ENCODE measurements at places on chromosomes 13 and 19.

DNA sequence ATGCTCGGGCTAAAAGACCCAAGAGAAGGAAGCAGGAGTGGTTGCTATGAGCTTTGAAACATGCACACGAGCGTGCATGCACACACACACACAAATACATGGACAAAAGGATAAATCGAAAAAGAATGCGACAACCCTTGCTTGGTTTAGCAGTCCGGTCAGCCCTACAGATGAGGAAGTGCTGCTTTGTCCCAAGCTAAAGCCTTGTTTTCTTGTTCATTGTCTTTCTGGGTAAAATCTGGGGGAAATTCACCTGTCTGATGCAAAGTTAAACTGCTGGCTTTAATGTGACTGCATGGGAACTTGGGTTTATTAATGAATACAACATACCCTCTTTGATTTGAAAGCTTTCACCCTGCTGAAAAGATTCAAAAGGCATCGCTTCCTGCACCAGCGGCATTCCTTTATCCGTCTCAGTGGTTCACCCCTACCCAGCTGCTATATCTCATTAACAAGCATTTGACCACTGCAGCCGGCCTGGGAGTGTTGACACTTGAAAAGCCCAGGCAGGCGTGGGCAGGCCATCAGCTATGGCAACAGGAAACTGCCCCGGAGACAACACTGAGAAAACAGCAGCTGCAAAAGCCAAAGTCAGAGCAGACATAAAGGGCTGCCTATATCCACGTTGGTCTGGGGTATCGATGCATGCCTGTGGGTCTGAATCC is 301.7 kb downstream of the NDFIP2 start:
- peak; percentile 42 for DNase-seq

DNA sequence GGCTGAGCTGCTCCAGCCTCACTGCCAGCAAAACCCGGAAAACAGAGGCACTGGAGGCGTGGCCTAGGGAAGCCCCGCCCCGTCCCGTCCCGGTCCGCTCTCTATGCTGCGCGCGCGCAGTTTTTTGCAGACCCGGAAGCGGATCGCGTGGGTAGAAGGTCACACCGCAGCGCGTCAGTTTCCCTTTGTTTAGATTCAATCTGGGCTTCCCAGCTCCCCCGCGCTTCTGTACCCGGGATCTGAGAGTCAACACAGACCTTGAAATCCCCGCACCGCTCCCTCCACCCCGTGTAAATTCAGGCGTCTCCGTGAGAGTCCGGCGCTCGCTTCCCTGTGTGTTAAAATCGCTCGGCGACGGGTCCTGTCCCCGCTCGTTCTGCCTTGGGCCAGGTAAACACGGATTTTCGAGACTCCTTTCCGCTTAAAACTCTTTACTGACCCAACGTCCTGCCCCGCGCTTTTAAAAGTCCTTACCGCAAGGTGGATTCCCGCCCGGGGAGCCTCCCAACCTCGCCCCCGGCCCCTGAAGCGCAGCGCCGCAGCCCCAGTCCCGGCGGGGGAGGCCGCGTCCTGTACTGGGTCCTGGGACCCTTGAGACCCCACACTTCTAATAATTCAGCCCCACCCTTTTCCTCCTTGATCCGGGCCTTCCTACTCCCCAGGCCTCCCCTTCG is at the start of gene ZNF610:
ZNF610 (plus strand) TSS at position 127 of the 674 bp plus-strand sequence. CDS start 12,930 bp downstream, outside the sequence.
- DNase-seq, result peak; percentile 85

- no peak for DNase-seq
Observed at GRCh38 chr19:20273376-20273775, 106.4 kb downstream of the ZNF486 start.

DNA sequence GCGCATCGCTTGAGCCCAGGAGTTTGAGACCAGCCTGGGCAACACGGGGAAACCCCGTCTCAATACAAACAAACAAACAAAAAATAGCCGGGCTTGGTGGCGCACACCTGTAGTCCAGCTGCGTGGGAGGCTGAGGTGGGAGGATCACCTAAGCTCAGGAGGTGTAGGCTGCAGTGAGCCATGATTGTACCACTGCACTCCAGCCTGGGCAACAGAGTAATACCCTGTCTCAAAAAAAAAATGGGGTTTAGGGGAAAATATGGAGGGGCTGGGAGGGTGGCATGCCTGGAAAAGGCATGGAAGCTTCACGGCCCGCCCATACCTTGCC is 1.9 kb upstream of the ISYNA1 start:
- no peak for DNase-seq

- DNase-seq, result no peak
Observed at GRCh38 chr19:47661161-47661560, 52.1 kb upstream of the EHD2 start.

DNA sequence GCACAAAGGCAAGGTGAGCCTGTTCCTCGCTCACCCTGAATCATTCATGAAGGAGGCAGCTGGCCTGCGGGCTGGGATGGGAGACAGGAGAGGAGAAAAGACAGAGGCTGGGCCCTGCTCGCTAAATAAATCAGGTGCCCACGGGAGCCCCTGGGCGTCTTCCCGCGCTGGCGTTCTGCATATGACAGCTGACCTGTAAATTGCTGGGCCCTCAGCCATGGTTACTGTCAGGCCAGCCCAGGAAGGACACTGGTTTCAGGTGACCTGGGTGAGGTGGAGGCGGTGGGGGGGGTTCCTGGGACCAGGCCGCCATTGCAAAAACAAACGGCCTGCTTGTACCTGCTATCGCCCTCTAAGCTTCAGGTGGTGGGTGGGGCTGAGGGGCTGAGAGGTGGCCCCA is 3.4 kb upstream of the PTBP1 start:
- no peak for DNase-seq

GRCh38 chr19:45574526-45574925 is 10.1 kb downstream of the OPA3 start:
- no peak for DNase-seq
